T-helper 2 cell (primary cell): ENCODE measurements at places on chromosomes 4 and X.

DNA sequence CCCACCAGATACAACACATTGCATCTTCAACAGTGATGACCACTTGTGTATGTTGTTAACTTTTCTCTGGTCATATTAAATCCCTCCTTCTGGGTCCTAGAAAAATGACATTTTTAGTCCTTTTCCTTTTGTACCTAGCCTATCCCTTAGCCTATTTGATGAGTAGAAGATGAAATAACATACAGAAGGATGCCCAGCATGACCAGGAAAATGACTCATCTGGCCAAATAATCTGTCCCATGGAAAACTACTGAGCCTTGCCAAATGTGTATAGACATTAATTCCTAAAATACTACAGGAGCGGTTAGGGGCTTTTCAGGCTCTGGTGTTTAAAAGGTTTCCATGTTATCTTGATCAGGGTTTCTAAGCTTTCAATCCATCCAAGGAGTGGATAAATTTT, 129.0 kb upstream of the KCNIP4 start:
- no peak for DNase-seq

DNA sequence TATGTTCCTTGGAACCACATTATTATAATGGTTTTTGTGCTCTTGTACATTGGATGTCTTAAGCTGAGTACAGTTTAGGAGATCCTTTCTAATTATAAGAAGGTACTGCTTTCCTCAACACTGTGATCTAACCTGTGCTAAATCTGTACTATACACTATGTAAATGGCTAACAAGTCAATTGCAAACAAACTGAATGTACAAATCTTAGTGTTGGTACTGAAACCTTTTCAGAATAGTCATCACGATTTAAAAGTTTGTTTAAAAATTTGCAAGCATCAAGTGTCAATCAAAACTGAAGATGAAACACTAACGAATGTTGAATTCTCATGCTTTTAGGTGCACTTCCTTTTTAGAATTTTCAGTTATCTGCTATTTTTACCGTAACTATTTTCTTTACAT, 2090.4 kb upstream of the TENM3 start:
- DNase-seq, result no peak

DNA sequence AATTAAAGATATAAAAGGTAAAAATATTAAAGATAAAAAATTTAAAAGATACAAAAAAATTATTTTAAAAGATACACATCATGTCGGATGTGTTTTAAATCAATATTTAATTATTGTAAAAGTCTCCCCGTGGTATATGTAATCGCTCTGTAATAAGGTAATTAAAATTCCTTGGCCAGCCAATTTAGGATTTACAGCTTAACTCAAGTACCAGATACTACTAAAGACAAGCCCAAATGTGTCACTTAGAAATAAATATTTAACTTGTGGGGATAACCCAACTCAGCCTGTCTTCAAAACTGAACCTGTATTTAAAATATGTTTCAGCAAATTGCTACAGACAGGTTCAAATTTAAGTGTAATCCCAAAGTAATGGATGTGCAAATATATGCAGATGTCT, 56.0 kb downstream of the GPR82 start:
- no peak for DNase-seq

- no peak for DNase-seq
These were observed 73.2 kb downstream of the ZNF827 start for GRCh38 chr4:145865274-145865941.

DNA sequence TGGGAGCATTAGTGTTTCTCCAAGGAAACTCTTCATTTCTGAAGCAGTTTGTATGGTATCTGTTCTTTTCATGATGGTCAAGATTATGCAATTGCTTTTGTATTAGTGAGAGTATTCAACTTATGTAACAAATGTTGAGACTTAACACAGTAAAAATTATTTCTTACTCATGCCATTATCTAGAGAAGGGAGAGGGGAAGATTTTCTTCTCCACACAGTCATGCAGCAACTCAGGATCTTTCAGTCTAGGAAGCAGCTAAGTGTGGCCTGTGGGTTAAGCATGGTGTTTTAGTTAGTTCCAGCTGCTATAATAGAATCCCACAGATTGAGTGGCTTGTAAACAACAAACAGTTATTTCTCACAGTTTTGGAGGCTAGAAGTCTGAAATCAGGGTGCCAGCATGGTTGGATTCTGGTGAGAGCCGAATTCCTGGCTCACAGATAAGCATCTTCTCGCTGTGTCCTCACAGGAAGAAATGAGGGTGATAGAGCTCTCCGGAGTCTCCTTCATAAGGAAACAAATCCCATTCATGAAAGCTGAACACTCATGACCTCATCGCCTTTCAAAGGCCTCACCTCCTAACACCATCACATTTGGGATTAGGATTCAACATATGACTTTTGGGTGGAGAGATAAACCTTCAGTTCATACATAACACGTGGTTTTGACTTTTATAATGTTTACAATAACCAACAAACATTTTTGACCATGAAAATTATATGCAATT, 101.2 kb downstream of the FRMPD4 start:
- DNase-seq, result no peak

DNA sequence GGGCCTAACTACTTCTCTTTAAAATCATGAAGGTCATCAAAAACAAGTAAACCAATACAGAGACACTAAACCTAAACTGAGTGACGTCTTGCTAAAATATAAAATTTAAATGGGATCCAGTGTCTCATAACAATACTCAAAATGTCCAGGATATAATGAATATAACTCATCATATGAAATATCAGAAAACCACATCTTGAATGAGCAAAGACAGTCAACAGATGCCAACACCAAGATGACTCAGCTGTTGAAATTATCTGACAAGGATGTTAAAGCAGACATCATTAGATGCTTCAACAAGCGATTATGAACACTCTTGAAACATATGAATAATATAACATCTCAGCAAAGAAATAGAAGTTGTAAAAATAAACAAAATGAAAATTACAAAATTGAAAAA, 8.3 kb downstream of the NAP1L2 start:
- no peak for DNase-seq
